ENCODE measurements at places on chromosomes 2 and 18. TPM values are rescaled to one million over a fixed set of nuclear protein-coding genes. Genes with fewer than 3 reads are reported as not detected.

UNC80 gene
- not detected for total RNA-seq

RNU2-63P gene
- total RNA-seq: 174 TPM

DNA sequence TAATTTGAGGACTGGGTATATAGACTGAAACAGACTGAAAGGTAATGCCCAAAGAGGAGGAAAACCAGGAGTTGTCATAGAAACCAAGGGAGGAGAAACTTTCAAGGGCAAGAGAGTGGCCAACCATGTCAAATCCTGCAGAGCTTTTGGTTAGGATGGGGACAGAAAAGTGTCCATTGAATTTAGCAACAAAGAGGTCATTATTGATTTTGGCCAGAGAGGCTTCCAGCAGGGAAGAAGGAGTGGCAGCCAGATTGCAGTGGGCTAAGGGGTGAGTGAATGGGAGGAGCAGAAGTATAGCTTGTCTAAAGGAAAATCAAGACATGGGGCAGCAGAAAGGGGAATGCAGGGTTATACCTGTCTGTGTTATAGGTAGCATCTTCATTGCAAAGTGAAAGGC is 194.0 kb downstream of the CAMKMT start:
- no peaks in the 10 kb centered on the region for H3K27me3 ChIP-seq
- no peaks in the 10 kb centered on the region for H3K36me3 ChIP-seq
- no peak for DNase-seq
- H3K27ac ChIP-seq: no peak overlapping the region

GRCh38 chr2:224104668-224105386 is 65.7 kb upstream of the SERPINE2 start:
- no peak overlapping the region for H3K4me3 ChIP-seq
- no peak overlapping the region for H3K27ac ChIP-seq
- H3K4me1 ChIP-seq: peaks cover 13% of the 10 kb centered on the region
- no peaks in the 10 kb centered on the region for H3K36me3 ChIP-seq
- H3K27me3 ChIP-seq: no peaks in the 10 kb centered on the region

- no peaks in the 10 kb centered on the region for H3K27me3 ChIP-seq
- H3K27ac ChIP-seq: no peak overlapping the region
- peaks cover 4% of the 10 kb centered on the region for H3K4me1 ChIP-seq
- H3K36me3 ChIP-seq: no peaks in the 10 kb centered on the region
- peak; percentile 74 for DNase-seq
- H3K4me3 ChIP-seq: no peak overlapping the region
These were observed 3.4 kb upstream of the ASNSD1 start for GRCh38 chr2:189657867-189658266.

- H3K27me3 ChIP-seq: no peaks in the 10 kb centered on the region
- H3K4me3 ChIP-seq: no peak overlapping the region
- H3K4me1 ChIP-seq: peaks cover 27% of the 10 kb centered on the region
These were observed 30.6 kb downstream of the RTN4 start for GRCh38 chr2:55019526-55020258.
